ENCODE measurements at places on chromosomes 7 and 10.

DNA sequence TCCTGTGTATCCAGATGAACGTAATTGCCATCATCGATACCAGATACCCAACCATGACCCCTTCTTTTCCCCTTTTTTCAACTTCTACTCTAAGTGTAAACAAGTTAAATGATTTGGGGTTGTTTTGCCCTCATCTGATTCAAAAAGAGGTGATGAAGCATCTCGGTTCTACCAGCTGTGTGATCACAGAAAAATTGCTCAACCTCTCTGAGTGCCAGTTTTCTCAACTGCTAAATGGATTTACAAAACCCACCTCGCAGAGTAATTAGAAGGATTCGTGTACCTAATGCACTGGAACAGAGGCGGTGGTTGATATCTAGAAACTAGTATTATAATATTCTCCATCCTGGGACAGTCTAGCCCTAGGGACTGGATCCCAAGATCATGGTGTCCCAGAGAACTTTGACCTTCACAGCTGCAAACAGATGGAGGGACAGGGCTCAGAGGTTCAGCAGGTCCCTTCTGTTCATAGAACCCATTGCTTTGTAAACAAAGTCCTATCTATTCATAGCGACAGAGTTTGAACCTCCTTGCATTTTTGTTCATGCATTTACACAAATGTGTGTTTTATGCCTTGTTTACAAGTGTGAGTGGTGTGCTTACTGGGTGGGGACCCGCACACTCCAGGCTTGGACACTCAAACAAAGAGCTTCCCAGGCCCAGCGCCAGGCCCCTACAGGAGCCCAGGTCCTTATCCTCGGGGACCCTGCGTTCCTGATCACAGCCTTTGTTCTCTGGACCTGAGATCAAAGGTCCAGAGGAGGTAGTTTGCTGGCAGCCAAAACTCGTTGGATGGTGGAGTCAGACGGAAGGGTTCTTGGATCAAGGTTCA is 46.4 kb downstream of the CALML3 start:
- no peak for DNase-seq

GRCh38 chr7:100875356-100875751 is 451 bp downstream of the SRRT start:
- DNase-seq = no peak

- no peak for DNase-seq
Measured at GRCh38 chr10:132786884-132787494, 1.0 kb upstream of the NKX6-2 start.

DNA sequence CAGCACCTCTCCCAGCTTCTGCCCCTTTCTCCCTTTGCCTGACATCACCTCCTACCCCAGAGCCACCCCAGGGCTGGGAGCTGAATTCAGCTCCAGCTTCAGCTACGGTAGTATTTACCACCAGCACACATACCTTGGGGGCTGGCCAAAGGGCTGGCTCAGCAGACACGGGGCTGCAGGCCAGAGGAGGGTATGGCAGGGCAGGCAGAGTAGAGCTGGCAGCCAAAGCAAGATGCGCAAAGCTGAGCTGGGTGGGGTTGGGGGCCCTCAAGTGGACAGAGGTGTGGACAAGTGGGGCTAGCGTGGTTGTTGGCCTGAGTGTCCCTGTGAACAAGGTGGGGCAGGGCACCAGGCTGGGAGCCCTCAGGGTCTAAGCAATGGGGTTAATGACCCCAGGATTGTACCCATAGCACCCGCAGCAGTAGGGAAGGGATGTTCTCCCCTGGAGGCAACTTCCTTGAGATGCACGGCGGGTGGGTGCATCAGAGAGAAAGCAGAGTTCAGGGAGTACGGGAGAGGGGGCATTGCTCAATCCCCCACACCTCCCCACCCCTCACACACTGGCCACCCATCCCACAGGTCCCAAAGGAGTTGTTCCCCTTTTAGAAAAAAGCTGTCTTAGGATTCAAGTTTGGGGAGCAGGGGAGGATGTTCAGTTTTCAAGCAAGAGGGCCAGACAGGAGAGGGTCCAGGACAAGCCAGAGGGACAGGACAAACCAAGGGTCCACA is 8.0 kb downstream of the VSIR start:
- no peak for DNase-seq

DNA sequence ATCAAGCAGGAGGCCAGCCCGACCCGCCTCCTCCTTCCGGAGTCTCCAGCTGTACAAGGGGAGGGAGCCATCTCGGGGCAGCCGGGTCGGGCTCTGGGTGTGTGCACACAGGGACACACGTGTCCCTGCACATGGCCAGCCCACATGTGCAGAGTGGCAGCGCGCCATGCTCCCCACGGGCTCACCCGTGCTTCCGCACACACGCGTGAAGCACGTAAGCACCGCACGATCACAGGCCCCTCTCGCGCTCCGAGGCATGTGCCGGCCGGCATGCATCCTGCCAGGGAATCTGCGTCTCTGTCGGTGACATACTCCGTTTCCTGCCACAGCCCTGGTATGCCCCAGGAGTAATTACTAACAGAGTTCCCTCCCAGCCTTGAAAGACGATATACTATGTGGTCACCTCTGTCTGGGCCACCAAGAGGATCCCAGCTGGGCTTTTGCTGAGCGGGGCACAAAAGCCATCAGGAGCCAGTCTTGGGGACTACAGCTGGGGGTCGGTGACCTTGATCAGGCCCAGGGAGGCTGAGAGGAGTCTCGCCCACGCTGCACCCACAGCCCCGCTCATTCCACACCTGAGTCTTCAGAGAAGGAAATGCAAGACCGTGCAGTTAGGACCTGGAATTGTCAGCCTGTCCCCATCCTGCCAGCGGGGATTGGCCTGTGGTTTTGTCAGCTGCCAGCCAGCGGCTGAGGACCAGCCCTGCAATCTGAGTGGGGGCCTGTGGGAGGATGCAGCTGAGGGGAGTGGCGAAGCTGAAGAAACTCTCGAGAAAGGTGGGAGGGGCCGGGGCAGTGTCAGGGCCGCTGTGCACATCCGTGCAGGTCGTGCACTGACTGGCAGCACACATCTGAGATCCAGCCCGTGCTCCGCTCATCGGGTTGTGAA is 11.0 kb upstream of the LFNG start:
- no peak for DNase-seq

GRCh38 chr7:13159003-13159402 is 471.6 kb downstream of the ARL4A start:
- no peak for DNase-seq

GRCh38 chr7:23474829-23475575 is 4.7 kb upstream of the IGF2BP3 start:
- no peak for DNase-seq

DNA sequence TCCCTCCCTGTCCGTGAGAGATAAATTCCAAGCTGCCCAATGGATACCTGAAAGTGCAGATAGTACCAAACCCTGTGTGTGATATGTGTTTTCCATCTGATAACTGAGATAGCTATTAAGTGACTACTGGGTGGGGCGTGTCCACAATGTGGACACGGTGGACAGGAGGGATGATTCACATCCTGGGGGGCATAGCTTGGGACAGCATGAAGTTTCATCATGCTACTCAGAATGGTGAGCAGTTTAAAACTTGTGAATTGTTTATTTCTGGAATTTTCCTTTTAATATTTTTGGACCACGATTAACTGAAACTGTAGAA is 158.6 kb downstream of the CREB5 start:
- DNase-seq = no peak

DNA sequence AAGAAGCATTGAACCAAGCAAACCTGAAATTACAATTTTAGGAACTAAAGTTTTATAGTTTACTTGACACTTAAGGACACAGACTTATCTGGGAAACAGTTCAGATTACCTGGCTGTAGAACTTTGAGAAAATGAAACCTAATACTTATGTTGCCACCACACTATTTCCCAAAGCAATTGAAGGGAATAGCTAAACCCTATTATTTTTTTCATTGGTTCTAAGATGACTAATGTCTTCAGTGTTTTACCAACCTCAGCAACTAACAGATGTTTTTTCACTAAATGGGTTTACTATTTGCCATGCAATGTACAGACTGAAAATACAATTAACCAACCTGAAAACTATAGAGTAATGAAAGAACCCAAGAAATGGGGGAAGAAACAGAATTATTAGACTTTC is 689.6 kb downstream of the SORCS1 start:
- no peak for DNase-seq

DNA sequence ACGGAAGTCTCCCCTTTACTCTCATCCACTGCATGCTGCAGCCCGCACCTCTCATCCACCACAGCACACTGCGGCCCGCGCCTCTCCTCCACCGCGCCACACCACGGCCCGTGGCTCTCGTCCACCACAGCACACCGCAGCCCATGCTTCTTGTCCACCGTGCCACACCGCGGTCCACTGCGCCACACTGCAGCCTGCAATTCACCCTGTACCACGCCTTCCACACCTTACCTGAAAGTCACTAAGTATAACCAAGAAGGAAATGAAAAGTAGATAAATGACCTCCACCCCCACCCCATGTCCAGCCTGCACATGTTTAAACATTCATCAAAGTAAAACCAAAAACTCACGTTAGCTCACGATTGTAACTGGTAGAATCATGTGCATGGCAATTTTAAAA is 176.1 kb downstream of the DIP2C start:
- no peak for DNase-seq

DNA sequence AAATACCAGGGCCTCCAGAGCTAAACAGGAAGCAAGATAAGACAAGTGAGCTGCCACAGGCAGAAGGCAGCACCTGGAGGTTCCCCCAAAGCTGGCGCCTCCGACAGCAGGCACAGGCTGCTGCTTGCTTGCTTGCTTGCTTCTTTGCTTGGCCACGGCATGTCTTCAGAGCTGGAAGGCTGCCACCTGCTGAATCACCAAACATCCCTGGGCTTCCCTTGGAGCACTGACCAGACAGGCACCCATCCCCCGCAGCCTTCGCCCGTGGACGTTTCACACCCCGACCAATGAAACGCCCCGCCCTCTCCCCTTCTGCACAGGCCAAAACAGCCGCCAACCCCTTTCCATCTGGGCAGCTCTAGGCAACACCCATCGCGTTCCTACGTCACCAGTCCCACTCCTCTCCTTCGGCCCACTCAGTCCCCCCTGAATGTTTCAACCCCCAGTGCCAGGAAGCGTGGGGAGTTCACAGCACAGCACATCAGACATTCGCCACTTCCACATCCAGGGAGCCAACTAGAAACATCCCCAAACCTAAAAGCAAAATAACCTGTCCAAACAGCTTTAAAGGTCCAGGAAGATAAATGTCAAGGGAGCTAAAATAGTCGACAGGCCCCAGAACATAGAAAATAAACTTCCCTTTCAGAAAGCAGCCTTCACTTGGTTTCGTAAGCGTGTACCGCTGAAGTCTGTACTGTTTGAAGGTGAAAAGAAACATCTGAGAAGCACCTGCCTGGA is 1.6 kb downstream of the SGMS1 start:
- DNase-seq = peak; percentile 84

- DNase-seq = no peak
Measured at GRCh38 chr7:23121165-23121564, 15.6 kb downstream of the KLHL7 start.

- DNase-seq = no peak
Measured at GRCh38 chr10:92267343-92267742, 23.5 kb downstream of the CPEB3 start.

DNA sequence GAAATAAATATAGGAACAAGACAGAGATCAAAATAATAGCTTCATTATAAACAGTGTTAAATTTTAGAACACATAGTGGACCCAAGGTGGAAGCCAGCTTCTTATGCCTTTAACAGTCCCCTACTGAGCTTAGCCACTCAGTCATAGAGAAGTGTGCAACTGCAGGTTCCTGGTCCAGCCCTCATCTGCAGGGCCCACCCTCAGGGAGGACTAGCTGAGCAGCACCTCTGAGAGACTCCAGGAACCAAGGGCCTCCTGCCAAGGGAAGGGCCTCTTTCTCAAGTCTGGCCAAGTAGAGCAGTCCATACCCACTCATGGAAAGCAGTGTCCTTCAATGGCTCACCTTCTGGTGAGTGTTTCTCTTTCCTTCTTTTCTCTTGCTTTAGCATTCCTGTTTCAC is 173.7 kb upstream of the PRPS1L1 start:
- no peak for DNase-seq

DNA sequence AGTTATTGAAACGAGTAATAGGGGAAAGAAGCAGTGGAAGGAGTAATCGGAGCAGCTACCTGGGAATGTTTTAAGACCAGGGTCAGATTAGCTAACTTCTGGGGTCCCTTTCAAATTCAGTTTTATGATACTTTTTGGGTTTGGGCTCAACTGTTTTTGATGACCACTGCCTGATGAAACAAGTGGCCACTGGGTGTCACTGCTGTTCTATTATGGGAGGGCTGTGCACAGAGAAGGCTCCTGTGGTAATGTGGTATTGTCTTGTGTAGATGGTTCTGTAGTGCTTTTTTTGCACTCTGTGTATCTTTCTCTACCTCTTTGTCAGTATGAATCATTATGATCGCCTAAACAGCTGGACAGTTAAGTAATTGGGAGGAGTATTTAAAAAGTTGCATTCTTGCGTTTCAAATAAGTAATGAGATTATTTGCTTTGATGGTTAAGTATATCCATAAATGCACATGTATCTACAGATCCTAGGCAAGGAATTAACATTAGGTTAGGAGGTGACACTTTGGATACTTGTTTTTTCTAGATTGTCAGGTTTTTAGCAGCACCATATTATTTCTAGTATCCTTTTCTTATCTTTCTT is 128.4 kb downstream of the ABCA13 start:
- DNase-seq = peak; percentile 68

GRCh38 chr7:124106575-124106974 is 73.7 kb upstream of the TMEM229A start:
- DNase-seq = no peak

- no peak for DNase-seq
Measured at GRCh38 chr7:139682136-139683013, 95.4 kb downstream of the HIPK2 start.

DNA sequence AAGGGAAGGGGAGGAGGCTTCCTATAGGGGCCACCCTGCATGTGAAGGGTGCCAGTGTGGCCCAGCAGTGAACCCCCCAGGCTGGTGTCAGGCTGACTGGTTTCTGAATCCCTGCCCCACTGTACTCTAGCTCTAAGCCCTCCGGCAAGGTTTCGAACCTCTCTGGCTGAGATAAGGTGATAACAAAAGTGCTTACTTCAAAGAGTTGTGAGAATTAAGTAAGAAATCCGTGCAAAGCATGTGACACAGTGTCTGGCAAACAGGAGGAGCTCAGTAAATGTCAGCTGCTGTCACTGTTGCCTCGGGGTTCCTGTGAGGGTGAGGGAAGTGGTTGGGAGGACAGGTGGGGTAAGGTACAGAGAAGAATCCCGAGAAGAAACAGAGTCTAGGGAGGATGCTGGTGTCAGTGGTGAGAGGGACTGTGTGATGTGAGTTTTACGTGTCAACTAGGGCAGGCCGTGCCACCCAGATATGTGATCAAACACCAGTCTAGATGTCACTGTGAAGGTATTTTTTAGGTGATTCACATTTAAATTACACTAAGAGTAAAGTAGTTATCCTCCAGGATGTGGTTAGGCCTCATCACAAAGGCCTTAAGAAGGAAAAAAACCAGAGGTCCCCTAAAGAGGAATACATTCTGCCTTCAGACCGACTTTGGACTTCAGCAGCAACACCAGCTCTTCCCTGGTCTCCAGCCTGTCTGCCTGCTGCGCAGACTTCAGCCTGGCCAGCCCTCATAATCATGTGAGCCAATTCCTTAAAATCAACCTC is 64.4 kb downstream of the BPGM start:
- no peak for DNase-seq

GRCh38 chr7:23469150-23469960 is 936 bp downstream of the IGF2BP3 start:
- peak; percentile 77 for DNase-seq
